ENCODE measurements at places on chromosomes 2 and 18.

DNA sequence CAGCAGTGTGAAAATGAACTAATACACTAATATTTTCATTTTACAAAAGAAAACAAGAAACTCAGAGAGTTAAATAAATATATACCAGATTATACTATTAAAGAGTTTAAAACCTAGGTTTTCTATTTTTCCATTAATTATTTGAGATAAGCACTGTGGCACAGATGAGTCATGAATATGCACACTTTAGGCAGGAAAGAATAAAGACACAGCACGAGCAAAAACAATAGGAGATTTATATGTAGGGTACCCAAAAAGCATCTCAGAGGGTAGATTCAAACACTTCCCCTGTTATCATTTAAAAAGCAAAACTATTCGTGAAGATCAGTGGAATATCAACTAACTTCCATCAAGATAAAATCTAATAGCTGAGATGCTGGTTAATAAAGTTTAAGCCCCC lies 430.6 kb downstream of the ERBB4 start:
- DNase-seq, result no peak

GRCh38 chr2:3703236-3703756 lies at the start of gene DCDC2C:
Gene DCDC2C, plus strand, starts transcription at chr2:3703575. Its CDS starts 177 bp downstream, at chr2:3703752.
- no peak for DNase-seq

- DNase-seq, result no peak
These were observed 93.1 kb downstream of the TNFRSF11A start for GRCh38 chr18:62418258-62418657.

DNA sequence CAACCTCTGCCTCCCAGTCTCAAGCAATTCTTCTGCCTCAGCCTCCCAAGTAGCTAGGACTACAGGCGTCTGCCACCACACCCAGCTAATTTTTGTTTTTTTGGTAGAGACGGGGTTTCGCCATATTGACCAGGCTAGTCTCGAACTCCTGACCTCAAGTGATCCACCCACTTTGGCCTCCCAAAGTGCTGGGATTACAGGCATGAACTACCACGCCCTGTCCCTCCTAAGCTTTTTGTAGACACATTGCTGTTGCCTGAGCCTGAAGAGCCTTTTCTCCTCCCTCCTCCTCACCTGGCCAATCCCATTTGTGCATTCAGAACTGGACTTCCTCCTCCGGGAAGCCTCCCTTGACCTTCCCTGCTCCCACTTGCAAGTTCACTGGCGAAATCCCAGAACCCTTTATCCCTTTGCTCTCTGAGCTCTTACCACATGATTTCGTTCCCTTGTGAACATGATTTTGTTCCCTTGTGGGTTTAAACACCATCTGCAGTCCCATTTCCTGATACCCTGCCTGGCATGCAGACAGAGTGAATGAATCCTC lies 2.6 kb downstream of the C2orf72 start:
- no peak for DNase-seq

DNA sequence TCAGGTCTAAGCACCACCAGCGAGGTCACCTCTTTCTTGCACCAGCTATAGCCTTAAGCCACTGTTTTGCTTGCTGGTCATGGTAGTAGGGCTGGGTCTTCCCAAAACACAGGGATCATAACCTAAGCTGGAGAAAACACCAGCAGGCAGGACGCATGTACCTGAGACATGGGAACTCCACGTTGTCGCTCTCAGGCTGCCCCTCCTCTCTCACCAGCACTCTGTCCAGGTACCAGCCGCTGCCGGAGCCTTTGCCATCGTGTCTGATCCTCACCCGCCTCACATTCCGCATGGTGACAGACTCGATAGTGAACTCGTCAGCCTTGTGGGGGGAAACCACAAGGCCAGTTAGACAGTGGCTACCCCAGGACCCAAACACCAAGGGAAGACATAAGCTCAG lies 79.5 kb downstream of the LOXHD1 start:
- no peak for DNase-seq

- DNase-seq, result no peak
These were observed 1846.4 kb upstream of the PIK3C3 start for GRCh38 chr18:40108596-40108995.

DNA sequence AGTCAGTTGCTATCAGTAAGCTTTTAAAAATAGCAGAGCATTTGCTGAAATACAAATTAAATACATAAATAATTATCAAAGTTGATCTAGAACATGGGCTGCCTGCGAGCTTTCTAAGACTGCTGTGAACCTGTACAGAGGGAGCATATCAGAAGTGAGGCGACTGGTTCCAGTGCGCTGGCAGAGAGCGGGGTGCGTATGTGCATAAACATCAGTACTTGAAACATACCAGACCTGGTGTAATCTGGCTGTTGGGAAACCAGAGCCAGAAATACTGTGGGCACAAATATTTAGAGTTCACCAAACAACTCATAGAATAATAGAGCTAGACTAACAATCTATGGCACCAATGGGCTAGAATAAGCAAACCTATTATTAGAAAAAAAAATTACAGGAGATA lies 27.3 kb downstream of the PDIA6 start:
- DNase-seq, result no peak

DNA sequence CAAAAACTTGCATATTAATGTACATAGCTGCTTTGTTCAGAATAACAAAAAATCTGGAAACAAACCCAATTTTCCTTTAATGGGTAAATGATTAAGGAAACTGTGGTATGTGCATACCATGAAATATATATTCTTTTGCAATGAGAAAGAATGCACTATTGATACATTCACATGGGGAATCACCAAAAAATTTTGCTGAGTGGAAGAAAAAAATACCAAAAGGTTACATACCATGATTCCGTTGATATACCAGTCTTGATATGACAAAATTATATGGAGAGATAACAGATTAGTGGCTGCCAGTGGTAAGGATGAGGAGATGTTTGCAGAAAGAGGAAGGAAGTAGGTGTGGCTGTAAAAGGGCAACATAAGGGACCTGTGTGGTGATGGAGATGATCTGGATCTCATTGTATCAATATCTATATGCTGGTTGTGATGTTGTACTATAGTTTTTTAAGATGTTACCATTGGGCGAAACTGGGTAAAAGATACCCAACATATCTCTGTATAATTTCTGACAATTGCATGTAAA lies 54.6 kb upstream of the BCL2L11 start:
- DNase-seq, result no peak

DNA sequence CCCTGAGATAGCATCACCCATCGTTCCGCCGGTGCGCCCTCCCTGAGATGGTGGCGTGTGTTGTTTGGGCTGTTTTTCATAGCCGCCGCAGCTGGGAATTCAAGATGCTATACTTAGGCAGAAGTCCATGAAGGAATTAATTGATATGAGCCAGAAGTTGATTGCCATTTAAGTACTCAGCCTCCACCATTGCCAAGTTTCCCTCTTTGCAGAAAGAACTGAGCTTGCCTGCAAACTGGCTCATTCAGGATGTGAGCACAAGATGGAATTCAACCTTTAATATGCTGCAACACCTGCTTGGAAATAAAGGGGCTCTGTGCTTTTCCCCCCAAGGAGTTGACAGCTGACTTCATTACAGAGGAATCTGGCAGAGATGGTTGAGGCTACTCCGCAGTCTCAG lies 295.5 kb downstream of the ZNF521 start:
- no peak for DNase-seq

DNA sequence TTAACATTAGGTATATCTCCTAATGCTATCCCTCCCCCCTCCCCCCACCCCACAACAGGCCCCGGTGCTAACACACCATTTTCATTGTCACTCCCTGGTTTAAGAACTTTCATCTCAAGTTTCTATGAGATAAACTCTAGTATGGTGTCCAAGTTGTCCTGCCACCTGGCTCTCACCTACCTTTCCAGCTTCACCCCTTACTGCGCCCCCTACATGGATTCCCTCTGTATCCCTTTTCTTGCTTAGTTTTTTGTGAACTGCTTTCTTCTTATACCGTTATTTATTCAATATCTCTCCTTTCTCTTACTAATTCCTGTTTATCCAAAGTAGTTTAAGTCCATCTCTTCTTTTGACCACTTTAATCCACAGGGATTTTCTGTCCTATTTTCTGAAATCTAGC lies 15.2 kb downstream of the EML4 start:
- DNase-seq, result no peak

DNA sequence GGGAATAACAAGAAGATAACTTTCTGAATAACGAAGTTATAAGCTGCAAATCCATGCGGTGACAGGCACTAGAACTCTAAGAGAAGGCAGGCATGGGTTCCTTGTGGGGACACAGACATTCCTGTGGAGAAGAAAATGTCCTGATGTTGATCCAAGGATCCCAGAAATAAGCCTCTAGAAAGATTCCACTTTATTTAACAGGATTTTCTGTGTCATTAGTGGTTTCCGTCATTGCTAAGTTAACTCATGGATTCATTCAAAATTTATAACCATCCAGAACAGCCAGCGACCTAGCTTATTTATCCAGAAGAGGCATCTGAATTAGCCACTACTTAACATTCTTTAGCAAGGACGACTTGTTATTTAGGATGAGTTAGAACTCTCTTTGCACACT lies 10.0 kb upstream of the CD302 start:
- no peak for DNase-seq

DNA sequence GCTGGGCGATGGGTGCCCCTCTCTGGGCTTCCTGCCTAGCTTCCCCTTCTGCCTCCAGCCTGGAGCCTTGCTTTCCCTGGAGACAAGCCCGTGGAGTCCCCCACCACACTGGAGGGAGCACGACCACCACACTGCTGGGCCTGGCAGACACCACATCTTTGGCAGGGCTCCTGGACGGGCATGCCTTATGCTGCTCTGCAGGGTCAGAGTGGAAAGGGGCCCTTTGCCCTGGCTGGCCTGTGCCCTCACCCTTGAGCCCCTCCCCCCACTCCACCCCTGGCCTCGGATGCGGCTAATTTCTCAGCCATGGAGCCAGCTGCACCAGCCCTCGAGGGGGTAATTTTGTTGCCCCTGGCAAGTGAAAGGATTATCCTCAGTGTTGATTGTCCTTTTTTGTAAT lies 194.5 kb downstream of the LOXHD1 start:
- DNase-seq, result no peak

GRCh38 chr2:31429759-31430438 lies 15.4 kb upstream of the XDH start:
- peak; percentile 26 for DNase-seq

DNA sequence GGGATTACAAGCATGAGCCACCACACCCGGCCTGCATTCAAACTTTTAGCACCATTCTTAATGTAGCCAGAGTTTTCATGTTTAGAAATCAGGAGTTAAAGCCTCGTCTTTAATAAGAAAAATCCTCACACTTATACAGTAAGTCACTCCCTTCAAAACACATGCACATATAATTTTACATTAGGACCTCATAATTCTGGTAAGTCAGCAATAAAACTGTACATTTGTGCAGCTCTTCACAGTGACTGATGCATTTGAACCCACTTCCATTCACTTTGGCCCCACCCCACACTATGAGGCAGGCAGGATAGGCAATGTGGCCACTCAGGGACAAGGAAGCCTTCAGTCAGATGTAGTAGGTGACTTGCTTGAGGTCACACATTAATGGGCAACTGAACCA lies 141.7 kb upstream of the SIX3 start:
- DNase-seq, result no peak

- no peak for DNase-seq
These were observed 23.9 kb downstream of the CLIP4 start for GRCh38 chr2:29139152-29139551.

DNA sequence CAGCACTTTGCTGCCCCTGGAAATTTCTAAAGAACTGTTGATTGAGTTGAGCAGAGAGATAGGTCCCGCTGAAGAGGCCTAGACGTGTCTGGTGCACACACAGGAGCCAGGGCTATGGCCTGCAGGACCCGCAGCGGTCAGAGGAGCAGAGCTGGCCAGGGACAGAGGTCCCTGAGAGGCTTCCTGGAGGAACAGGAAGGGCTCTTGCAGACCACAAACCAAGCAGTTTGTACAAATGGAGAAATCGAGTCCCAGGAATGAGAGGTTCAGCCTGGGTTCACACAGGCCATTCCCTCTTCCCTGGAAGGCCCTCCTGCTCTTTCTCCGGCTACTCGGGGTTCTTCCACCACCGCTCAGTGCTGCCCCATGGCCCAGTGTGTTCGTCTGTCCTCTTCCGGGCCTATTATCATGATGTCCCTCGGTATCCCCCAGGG lies 1.2 kb upstream of the BIN1 start:
- DNase-seq, result no peak

DNA sequence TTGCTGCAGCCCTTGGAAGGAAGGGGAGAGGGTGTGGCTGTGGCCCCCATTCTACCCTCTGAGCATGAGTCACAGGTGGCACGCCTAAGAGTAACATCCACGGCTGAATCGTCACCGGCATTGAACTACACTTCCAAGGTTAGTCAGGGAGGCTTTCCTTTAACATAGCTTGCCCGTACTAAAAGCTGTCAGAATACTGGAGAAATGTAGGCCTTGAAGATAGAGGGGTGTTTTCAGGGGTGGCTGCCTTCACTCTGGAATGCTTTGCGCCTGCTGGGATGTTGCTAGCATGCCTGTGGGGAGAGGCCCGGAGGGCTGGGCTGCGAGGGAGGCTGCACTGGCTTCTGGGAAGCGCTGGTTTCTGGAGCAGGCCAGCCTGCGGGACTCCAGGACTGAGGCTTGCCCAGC lies 333.7 kb downstream of the AGAP1 start:
- no peak for DNase-seq

DNA sequence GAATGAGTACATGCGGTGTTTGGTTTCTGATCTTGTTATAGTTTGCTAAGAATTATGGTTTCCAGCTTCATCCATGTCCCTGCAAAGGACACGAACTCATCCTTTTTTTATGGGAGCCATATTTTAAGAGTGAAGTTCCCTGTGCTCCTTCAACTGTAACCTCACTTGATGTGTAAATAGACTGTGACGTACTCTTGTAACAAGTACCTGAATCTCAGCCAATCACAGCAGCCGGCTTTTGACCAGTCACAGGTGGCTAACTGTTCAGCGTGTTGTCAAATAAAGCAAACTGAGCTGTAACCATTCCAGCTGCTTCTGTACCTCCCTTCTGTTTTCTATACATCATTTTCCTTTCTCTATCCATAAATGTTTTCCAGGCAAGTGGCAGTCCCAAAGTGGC lies 774.3 kb upstream of the HS6ST1 start:
- no peak for DNase-seq

- DNase-seq, result no peak
These were observed 183.7 kb downstream of the NRP2 start for GRCh38 chr2:205865905-205866441.
